Urinary bladder (tissue), 4 donors: ENCODE measurements at places on chromosomes 13 and 19. TPM values are rescaled to one million over a fixed set of nuclear protein-coding genes. Genes with fewer than 3 reads are reported as not detected.

The GRK1 gene
- polyA plus RNA-seq, result 0.03 TPM

The MRPL57 gene
- polyA plus RNA-seq, result 22.2 TPM

The EBI3 gene
- 5.7 TPM for polyA plus RNA-seq

The RBM42 gene
- 89.5 TPM for polyA plus RNA-seq

The GSX1 gene
- not detected for polyA plus RNA-seq

The ZNF90 gene
- polyA plus RNA-seq, result 3.3 TPM

The FCAR gene
- polyA plus RNA-seq, result 0.67 TPM

The AP1M2 gene
- 9.3 TPM for polyA plus RNA-seq

The KIR3DL1 gene
- not detected for polyA plus RNA-seq

The CCL25 gene
- polyA plus RNA-seq, result not detected

The CABP5 gene
- polyA plus RNA-seq, result not detected

The WDR87 gene
- not detected for polyA plus RNA-seq

The BSPH1 gene
- polyA plus RNA-seq, result not detected

The OR7G3 gene
- not detected for polyA plus RNA-seq

The ZNF784 gene
- polyA plus RNA-seq, result 9.7 TPM

The ATXN8OS gene
- not detected for polyA plus RNA-seq

The CEACAM16 gene
- not detected for polyA plus RNA-seq

The CGB2 gene
- not detected for polyA plus RNA-seq

The KRTDAP gene
- polyA plus RNA-seq, result not detected

The ZGLP1 gene
- 3.4 TPM for polyA plus RNA-seq

The RAVER1 gene
- 27.0 TPM for polyA plus RNA-seq

The ZNF426 gene
- polyA plus RNA-seq, result 6.9 TPM

The SBK3 gene
- 0.72 TPM for polyA plus RNA-seq

The GPR12 gene
- not detected for polyA plus RNA-seq

The FGF14 gene
- 0.20 TPM for polyA plus RNA-seq

The IFNL1 gene
- polyA plus RNA-seq, result not detected

The FPR1 gene
- 15.7 TPM for polyA plus RNA-seq

The LYPD4 gene
- not detected for polyA plus RNA-seq

The ZNF66 gene
- 1.6 TPM for polyA plus RNA-seq

The LEUTX gene
- polyA plus RNA-seq, result not detected

The ZNF728 gene
- 0.62 TPM for polyA plus RNA-seq

The MYBPC2 gene
- 0.14 TPM for polyA plus RNA-seq

The MBD3L2 gene
- not detected for polyA plus RNA-seq

The URAD gene
- polyA plus RNA-seq, result not detected

The CGB8 gene
- not detected for polyA plus RNA-seq

The GATAD2A gene
- polyA plus RNA-seq, result 22.9 TPM

The C1QTNF9B gene
- polyA plus RNA-seq, result 0.49 TPM

The SLC25A41 gene
- 1.0 TPM for polyA plus RNA-seq

The PAF1 gene
- polyA plus RNA-seq, result 52.8 TPM

The SYMPK gene
- 38.9 TPM for polyA plus RNA-seq

The LRG1 gene
- 4.6 TPM for polyA plus RNA-seq

The ZNF578 gene
- polyA plus RNA-seq, result 2.0 TPM

The MEGF8 gene
- polyA plus RNA-seq, result 19.8 TPM

The PRSS57 gene
- not detected for polyA plus RNA-seq

The ACER1 gene
- 0.11 TPM for polyA plus RNA-seq

The RGL3 gene
- polyA plus RNA-seq, result 6.5 TPM

The ICAM4 gene
- polyA plus RNA-seq, result 1.4 TPM

The CYP4F2 gene
- polyA plus RNA-seq, result 0.18 TPM

The ZSCAN5C gene
- not detected for polyA plus RNA-seq

The HIF3A gene
- 186 TPM for polyA plus RNA-seq
